ENCODE measurements at places on chromosomes 13 and 19.

- DNase-seq = peak; percentile 79
These were observed 6.4 kb upstream of the DMWD start for GRCh38 chr19:45798995-45799517.

DNA sequence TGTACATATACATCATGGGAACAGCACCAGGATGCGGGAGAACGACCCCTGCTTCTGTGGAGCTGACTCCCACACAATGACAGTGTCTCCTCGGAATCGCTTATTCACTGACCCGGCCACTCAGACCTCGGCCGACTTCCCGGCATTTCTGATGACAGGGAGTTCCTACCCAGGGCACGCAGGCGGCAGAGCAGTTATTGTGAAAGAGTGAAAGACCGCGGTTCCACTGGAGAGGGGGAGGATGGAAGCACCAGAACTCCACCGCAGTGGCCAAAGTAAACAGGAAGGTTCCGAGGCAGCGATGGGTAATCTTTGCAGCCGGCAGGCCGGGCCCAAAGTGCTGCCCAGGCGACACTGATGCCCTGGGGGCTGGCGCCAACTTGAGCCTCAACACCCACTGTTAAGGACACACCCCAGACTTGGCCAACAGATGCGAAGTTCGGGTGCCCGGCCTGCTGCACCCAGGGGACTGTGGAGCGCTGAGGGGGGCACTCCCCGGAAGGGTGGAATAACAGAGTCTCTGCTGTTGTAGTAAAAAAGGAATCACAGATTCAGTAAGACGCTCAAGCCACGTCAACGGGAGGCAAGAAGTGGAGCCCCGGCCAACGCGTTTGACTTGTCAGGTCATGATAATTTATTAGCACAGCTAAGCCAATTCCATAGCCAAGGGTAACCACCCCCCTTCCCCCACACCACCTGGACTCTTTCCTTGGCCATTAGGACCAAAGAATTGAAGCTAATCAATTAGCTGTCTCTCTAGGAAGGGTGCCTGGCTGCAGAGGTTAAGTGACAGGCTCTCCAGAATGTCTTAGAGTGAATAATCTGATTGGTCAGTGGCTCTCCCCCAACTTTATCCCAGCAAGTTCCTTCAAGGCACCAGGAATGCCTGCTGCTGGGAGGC lies 5.8 kb downstream of the MLLT1 start:
- peak; percentile 96 for DNase-seq

DNA sequence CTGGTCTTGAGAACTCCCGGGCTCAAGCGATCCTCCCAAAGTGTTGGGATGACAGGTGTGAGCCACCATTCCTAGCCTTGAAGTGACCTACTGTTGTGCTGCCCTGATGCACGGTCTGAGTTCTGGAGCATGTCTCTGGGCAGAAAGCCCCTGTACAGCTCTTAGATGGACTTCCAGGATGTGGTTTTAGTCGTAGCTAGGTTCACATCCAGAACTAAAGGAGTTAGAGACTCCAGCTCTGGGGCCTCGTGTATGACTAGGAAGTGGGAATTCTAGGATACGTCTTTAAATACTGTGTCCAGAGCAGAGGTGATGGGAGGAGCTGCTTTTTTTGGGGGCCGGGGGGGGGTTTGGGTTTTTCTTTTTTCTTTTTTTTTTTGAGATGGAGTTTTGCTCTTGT lies 12.2 kb downstream of the UPF1 start:
- no peak for DNase-seq

GRCh38 chr19:5932146-5932545 lies 18.1 kb downstream of the CAPS start:
- DNase-seq = no peak

- no peak for DNase-seq
These were observed 19.4 kb downstream of the GJA3 start for GRCh38 chr13:20141238-20142022.
